H4 (cell line): ENCODE measurements at places on chromosomes 12 and 14. TPM values are rescaled to one million over a fixed set of nuclear protein-coding genes. Genes with fewer than 3 reads are reported as not detected.

The PIANP gene
- total RNA-seq = not detected in 2 replicates

- peak; percentile 73 for DNase-seq
Measured at GRCh38 chr12:27185234-27186021, 58.7 kb upstream of the STK38L start.

- DNase-seq = no peak
Measured at GRCh38 chr14:65599375-65599774, 186.8 kb downstream of the FUT8 start.

The TSHR gene
- total RNA-seq = not detected in 2 replicates

- no peak for DNase-seq
Measured at GRCh38 chr14:39302124-39302810, 68.6 kb downstream of the MIA2 start.

DNA sequence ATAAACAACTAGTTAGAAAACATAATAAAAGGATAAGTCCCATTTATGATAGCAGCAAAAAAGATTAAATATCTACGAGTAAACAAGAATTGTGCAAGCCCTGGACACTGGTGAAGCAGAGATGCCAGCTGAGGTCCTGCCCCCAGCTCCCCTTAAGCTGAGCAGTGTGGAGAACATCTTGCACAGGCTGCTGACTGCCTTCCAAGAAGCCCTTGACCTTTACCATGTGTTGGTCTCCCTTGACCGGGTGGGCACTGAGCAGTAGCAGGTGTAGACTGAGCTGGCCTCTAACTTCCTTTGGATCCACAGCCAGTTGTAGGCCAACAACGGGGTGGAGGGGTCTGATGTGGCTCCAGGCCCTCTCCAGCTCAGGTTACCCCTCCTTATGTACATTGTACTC, 47.7 kb upstream of the PAPLN start:
- no peak for DNase-seq

The PLEKHG7 gene
- total RNA-seq = not detected in 2 replicates

- no peak for DNase-seq
Measured at GRCh38 chr14:99119554-99120525, 152.2 kb downstream of the BCL11B start.

DNA sequence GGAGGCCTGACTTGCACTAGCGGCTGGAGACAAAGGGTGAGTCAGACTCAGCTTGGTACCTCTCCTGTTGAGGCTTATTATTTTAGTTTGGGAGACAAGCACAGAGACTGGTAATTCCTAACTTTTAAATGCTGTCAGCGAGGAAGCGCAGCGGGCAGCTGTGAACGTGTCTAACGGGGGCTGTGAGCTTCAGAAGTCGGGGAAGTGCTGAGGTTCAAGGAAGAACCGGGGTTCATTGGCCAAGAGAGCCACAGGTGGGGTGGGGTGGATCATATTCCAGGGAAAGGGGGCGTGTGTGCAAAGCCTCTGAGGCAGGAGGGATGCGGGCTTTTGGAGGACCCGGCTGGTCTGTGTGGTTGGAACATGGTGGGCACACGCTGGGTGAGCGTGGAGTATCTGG, 36.1 kb upstream of the ADGRD1 start:
- no peak for DNase-seq

DNA sequence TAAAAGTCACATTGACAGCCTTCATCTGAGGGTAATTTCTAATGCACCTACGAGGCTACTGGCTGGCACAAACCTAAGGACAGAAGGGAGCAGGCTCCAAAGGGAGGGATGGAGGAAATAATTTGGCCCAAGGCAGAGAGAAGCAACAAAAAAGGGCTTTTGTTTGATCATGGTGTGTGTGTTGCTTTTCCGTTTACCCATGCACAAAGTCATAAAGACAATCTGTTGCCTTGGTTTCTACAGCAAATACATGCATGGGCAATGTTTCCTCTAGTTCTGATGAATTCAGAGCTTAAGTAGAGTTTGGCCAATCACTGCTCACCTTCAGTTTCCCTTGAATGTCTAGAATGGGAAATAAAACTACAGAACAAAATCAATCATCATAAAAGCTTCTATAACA, 262.5 kb upstream of the CAND1 start:
- DNase-seq = no peak

DNA sequence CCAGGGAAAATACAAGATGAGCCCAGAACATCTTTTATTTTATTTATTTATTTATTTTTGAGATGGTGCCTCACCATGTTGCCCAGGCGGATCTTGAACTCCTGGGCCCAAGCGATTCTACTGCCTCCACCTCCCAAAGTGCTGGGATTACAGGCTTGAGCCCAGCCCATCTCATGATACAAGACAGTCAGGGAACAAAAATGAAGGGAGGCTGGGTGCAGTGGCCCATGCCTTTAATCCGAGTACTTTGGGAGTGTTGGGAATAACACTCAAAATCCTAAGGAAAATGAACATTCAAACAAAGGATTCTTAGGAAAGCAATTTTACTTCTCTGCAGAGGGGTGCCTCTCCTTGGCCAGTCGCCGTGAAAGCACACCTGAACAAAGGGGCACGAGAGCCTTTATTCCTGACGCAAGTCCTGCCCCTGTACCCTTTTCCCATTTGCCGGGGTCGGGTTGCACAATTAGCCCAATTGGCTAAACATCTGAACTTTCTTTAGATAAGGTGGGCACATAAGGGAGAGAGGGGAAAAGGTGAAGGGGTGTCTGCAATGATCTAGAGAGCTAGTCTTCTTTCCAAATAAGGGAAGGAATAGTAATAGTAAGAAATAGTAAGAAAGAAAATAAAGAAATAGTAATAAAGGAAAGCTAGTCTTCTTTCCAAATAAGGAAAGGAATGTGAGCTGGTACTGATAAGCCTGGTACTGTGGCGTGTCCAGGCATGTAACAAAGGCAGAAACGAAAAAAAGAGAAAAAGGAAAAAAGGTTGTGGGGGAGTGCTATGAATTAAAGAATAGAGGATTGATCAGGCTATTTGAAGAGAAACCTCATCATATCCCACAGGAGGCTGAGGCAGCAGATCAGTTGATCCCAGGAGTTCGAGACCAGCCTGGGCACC, 13.4 kb downstream of the NCAPD2 start:
- no peak for DNase-seq

- DNase-seq = peak; percentile 15
Measured at GRCh38 chr12:69732088-69732487, 6.6 kb upstream of the RAB3IP start.

The ABCD2 gene
- 0.37 and 0.55 TPM in 2 replicates for total RNA-seq

- no peak for DNase-seq
Measured at GRCh38 chr12:128813883-128814282, 9.9 kb downstream of the SLC15A4 start.

DNA sequence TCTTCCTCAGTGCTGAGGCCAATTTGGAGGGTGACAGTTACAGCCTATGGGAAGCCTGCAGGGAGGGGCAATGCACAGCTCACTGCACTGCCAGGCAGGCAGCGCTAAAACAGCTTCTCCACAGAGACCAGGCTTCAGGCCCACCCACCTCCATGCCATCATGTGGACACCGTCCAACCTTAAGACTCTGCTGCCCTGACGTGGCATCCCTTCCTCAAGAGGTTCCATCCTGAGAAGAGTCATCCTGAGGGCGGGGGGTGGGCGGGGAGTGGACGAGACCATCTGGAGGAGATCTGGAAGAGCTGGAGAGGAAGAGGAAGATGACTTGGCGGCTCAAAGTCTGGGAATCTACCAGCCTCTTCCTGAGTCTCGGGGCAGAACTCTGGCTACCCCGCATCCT, 8.4 kb upstream of the ACVRL1 start:
- peak; percentile 73 for DNase-seq

DNA sequence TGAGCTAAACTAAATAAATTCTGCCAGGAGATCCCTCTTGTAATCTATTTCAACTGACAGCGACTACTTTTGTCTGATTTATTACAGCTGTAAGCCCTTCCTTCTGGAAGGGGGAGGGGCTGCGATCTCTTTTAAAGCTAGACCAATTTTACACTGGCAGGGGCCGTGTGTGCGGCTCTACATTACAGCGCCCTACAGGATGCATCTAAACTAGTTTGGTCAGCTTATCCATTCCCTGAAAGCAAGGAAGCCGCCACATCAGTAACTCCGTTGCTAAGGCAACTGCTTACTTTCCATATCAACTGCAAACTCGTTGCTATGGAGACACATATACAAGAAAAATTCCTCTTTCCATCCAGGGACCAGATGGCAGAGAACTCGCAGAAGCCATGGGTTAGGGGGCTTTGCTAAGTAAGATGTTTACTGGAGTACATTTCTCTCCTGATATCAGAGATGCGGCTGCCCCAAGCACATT, 17.4 kb downstream of the FOXN3 start:
- DNase-seq = no peak

- DNase-seq = no peak
Measured at GRCh38 chr14:38838049-38838978, 264.7 kb downstream of the SEC23A start.

GRCh38 chr12:9732921-9733461, at the start of gene CLECL1:
Gene CLECL1 (minus strand): TSS chr12:9733097.
- DNase-seq = no peak

The CLEC1A gene
- 0.50 and 1.4 TPM in 2 replicates for total RNA-seq

The TAS2R8 gene
- total RNA-seq = not detected in 2 replicates

The GZMB gene
- total RNA-seq = not detected in 2 replicates

The CLEC14A gene
- not detected in 2 replicates for total RNA-seq
